ENCODE measurements at places on chromosomes 4 and X. TPM values are rescaled to one million over a fixed set of nuclear protein-coding genes. Genes with fewer than 3 reads are reported as not detected.

DNA sequence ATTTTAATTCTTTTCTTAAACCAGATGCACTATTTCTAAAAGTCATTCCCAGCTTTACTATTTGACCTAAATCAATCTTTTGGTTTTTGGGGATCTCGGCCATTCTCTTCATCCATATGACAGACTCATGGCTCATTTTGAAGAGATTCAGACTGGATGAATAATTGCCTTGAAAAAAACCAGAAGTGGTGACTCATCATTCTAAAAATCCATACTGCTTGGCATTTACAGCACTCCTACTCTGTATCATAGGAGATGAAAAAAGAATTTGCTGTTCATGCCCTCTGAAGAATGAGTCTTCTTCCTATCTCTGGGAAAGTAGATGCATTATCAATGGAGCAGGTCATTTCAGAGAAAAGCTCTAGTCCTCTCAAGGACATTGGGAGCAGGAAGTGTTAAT lies 220.5 kb upstream of the RPS6KA3 start:
- DNase-seq, result no peak
- H3K4me3 ChIP-seq, result no peak overlapping the region
- H3K4me1 ChIP-seq, result no peaks in the 10 kb centered on the region
- H3K36me3 ChIP-seq, result no peaks in the 10 kb centered on the region
- H3K27ac ChIP-seq, result no peak overlapping the region
- no peaks in the 10 kb centered on the region for H3K27me3 ChIP-seq

Gene REST
- total RNA-seq, result 39.1 TPM

Gene DCAF8L2
- total RNA-seq, result not detected

Gene MAGED4B
- 9.6 TPM for total RNA-seq

DNA sequence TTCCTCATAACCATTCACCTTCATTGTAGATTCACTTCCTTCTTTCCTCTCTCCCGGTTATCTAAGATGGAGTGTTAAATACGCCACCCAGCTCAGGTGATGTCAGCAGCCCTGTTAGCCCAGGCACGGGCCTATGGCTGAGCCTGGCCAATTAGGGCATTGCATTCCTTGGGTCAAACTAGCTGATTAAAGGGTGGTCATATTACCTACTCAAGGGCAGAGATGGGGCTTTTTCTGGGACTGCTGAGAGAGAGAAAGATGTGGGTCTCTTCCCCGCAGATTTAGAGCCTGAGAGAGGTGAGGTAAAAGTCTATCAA lies 39.9 kb upstream of the AFAP1 start:
- no peak for DNase-seq
- H3K4me1 ChIP-seq, result no peaks in the 10 kb centered on the region
- H3K27ac ChIP-seq, result no peak overlapping the region
- H3K36me3 ChIP-seq, result no peaks in the 10 kb centered on the region
- H3K4me3 ChIP-seq, result no peak overlapping the region

Gene PABPC4L
- 3.0 TPM for total RNA-seq

GRCh38 chr4:68732653-68733466 lies 62.4 kb upstream of the UGT2B15 start:
- no peak overlapping the region for H3K27ac ChIP-seq
- no peaks in the 10 kb centered on the region for H3K36me3 ChIP-seq
- no peaks in the 10 kb centered on the region for H3K4me1 ChIP-seq
- no peak overlapping the region for H3K4me3 ChIP-seq
- DNase-seq, result no peak
- H3K27me3 ChIP-seq, result no peaks in the 10 kb centered on the region
